ENCODE measurements at places on chromosomes 4 and X. TPM values are rescaled to one million over a fixed set of nuclear protein-coding genes. Genes with fewer than 3 reads are reported as not detected.

PNMA3 gene
- total RNA-seq = not detected

XAGE2 gene
- not detected for total RNA-seq

YY2 gene
- 0.56 TPM for total RNA-seq

LEF1 gene
- 0.19 TPM for total RNA-seq

CXCL11 gene
- not detected for total RNA-seq

GAB3 gene
- total RNA-seq = 2.9 TPM

RHOH gene
- not detected for total RNA-seq

FAM50A gene
- total RNA-seq = 49.1 TPM

HPF1 gene
- 33.6 TPM for total RNA-seq

VCX gene
- total RNA-seq = not detected

SLC39A8 gene
- total RNA-seq = 3.6 TPM

SLC49A3 gene
- total RNA-seq = 11.0 TPM

MEPE gene
- not detected for total RNA-seq

RGS12 gene
- 8.5 TPM for total RNA-seq

RBM46 gene
- 0.20 TPM for total RNA-seq

TSPAN5 gene
- 43.5 TPM for total RNA-seq

SNCA gene
- total RNA-seq = not detected

EGF gene
- total RNA-seq = not detected

TRPC5OS gene
- not detected for total RNA-seq

USP51 gene
- total RNA-seq = 1.9 TPM

MTM1 gene
- total RNA-seq = 4.0 TPM

MOSPD2 gene
- 6.9 TPM for total RNA-seq

ITGB1BP2 gene
- 0.24 TPM for total RNA-seq

MAGEA12 gene
- total RNA-seq = not detected

RAB9B gene
- total RNA-seq = 1.7 TPM

ITIH6 gene
- total RNA-seq = not detected

MAGEA4 gene
- total RNA-seq = not detected

AIMP1 gene
- 16.1 TPM for total RNA-seq

ARL9 gene
- total RNA-seq = 1.2 TPM

IGFBP7 gene
- 2,649 TPM for total RNA-seq
